ENCODE measurements at places on chromosomes 1 and 21. TPM values are rescaled to one million over a fixed set of nuclear protein-coding genes. Genes with fewer than 3 reads are reported as not detected.

DNA sequence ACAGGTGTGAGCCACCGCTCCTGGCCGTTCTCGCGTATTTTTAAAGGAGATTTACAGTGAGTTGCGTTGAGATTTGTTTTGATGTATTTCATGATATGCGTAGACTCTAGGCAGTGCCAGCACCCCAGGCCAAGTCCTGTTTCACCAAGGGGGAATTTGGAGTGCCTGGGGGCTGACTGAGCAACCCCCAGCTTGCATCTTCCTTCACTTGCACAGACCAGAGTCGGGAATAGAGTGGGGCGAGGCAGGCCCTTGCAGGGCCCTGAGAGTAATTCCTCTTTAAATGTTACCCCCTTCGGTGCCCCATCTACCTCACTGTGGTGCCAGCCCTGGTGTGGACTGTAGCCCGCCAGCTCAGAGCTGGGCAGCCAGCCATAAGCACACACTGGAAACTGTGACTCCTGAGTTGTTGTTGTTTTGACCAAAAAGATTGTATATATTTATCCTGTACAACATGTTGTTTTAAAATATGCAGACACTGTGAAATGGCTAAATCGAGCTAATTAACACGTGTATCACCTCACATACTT, 269.5 kb downstream of the NPHP4 start:
- no peak for DNase-seq

- no peak for DNase-seq
Observed at GRCh38 chr21:14977814-14978213, 87.0 kb downstream of the NRIP1 start.

Gene COG2
- polyA plus RNA-seq = 6.1 TPM

DNA sequence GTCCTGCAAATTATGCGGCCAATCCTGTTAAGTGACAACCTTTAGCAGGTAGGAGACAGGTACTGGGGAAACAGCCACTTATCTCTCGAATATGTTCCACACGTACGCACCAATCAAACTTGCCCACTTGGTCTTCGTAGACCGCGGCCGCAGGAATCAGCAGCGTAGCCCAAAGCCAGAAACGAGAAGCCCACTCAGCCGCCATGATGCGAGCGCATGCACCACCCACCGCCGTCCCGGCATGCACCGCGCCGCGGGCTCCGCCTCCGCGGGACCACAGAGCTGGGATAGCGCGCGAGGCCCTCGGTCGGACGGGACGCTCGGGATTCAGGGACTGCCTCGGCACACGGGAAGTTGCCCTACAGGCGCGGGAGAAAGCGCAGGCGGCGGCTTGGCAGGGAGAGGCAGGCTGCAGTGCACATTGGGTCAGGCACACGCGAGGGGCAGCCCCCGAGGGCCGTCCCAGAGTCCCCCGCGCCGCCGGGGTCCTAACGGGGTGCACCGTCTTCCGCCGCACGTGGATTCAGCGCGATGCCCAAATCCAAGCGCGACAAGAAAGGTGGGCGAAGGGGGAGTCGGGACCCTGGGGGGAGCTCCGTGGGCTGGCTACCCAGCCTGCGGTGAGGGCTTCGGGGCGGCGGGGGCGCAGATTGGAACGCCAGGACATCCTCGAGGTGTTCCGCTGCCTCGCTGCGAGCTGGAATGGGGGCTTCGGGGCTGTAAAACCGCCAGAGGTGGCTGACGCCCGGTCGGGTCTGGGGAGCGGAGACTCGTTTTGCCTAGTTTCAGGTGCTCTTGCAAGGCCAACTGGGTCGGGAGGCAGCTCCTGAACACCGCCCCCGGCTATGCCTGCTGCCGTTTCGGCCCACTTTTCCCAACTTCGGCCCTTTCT, at the start of the genes EMC1 and MRTO4:
EMC1 (minus strand) TSS at position 220 of the 892 bp plus-strand sequence; CDS start at position 205, 15 bp downstream.
MRTO4 (plus strand) TSS at position 501 of the 892 bp plus-strand sequence; CDS start at position 532, 31 bp downstream.
- peak; percentile 89 for DNase-seq

- DNase-seq = no peak
Observed at GRCh38 chr1:150321826-150322166, 463 bp downstream of the PRPF3 start.

DNA sequence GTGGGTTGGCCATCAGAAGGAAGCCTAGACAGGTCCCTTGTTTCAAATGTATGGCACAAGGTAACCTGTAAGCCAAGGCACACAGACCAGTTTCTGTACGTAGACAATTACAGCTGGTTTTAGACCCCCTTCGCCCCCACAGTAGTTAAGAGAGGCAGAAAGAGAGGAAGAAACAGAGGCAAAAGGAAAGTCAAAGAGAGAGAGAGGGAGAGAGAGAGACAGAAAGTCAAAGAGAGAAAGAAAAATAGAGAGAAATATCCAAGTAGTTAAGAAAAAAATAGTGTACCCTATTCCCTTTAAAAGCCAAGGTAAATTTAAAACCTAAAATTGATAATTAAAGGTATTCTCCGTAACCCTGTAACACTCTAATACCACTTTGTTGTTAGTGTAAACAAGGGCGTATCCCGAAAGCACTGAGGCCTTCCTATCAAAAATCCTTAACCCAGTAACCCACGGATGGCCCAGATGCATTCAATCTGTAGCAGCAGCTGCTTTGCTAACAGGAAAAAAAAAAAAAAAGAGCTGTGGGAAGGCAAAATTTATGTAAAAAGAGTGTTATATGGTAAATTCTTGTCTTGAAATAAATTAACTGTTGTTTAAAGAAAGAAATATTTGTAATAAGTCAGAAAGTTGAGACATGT, 49.4 kb downstream of the ADCY10 start:
- DNase-seq = no peak

Gene PIGC
- polyA plus RNA-seq = 23.6 TPM

DNA sequence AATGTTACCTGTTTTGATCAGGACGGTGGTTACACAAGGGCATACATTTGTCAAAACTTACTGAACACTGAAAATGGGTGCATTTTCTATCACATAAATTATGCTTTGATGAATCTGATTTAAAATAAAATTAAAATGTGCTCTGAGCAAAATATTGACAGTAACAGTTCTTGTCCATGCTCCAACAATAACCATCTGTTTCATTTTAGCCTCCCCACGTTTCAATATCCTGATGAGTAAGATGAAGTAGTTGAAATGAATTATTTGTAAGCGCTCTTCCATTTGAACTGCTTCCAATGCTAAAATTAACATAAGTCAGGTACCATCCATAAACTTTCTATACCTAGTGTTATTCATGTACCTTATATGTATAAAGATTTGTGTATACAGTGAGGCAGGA, 365.4 kb downstream of the LTN1 start:
- no peak for DNase-seq

Gene XCL1
- polyA plus RNA-seq = not detected

Gene ARTN
- polyA plus RNA-seq = 0.11 TPM

DNA sequence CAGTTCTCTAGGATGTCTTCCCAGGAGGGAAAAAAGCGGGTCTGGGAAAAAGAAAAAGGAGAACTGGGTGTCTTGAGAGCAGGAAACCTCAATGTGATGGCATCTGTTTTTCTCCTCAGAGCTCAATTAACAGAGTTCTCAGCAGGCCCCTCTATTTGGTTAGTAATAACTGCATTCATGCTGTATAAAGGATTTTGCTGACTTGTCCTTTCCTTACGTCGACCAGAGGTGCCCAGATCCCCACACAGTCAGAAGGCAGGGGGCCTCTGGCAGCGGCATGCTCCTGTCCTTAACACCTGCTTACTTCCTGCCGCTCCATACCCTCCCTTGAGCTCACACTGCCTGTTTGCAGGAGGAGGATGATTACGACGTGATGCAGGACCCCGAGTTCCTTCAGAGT, 12.3 kb downstream of the PSMD4 start:
- DNase-seq = no peak

DNA sequence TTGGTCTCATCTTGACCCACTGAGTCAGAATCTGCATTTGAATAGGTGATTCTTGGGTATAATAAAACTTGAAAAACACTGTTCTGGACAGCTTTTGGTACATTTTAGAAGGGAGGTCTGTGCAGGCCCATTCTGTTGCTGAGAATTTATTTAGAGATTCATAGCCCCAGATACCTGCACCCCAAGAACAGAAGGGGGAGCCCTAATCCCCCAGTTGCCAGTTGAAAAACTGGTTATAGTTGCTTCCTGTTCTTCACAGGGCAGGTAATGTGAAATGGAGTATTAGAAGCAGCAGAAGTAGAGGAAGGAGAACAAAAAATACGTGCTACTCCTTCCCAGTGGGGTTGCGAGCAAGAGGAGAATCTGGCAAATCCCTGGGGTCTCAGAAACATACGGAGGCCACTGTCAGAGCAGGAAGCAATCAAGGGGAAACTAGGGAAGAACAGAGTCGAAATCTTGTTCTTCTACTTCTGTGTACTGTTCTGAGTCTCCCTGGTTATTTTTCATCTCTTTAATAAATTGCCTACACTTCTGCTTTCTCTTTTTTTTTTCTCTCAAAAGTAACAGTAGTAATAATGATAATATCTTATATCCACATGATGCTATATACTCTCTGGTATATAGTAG, 4.6 kb upstream of the CLCA2 start:
- DNase-seq = no peak

GRCh38 chr1:236102611-236103010, 37.7 kb upstream of the NID1 start:
- no peak for DNase-seq

DNA sequence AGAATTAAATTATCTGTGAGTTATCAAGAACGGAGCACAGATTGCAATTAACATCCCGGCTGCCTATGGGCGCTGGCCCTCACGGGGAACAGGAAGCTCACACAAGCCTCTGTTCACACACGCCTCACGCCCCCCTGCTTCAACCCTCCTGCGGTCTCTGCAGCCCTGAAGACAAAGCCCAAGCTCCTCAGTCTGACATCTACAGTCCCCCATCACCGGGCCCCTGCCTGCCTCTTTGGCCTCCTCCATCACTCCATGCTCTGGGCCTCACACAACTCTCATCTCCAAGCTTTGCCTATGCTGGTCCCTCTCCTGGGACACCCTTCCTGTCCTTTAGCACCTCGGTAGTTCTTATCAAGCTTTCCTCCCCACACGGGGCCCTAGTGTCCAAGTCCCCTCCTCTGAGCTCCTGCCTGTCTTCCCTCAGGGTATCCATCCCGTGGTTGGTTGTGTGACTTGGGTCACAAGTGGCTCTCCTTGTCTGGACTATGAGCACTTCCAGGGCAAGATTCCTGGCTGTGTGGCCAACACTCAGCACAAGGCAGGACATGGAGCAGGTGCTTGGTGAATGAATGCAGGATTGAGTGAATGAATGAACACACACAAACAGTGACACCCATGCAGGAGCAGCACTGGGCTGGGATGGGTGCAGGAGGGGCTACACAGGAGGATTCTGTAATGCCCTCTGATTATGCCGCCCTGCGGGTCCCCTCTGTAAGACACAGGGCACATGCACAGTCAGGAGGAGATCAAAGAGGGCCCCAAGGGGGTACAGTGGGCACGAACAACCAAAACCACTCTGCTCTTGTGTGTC, 116.1 kb downstream of the DMRTB1 start:
- no peak for DNase-seq

DNA sequence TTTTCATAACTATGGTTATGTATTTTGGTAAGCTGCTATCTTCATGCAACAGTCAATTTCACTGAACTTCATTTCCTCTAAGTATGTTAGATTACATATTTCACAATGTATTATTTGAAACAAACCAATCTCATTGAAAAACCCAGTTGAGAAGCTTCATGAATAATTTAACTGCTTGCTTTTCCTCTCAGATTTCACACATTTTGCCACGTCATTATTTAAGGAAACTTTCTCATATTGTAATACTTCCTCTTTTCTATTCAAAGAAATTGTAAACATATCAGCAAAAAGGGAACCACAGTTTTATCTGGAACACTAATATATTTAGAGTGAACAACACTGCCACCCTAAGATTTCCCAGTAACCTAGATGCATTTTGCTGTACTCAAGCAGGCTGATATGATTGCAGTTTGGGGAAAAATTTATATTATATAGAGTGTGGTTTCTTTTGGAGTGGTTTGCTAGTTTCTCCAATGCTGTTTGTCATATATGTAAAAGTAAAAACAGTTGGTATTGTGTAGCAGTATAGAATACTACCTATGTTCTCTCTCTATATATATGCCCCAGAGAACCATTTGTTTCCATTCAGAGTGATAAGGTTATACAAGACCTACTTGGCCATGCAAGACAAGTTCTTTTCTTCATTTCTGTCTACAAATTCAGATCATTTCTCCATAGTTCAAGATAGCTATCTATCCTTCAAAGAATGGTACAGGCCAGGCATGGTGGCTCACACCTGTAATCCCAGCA, 28.4 kb upstream of the AHCTF1 start:
- DNase-seq = peak; percentile 75

DNA sequence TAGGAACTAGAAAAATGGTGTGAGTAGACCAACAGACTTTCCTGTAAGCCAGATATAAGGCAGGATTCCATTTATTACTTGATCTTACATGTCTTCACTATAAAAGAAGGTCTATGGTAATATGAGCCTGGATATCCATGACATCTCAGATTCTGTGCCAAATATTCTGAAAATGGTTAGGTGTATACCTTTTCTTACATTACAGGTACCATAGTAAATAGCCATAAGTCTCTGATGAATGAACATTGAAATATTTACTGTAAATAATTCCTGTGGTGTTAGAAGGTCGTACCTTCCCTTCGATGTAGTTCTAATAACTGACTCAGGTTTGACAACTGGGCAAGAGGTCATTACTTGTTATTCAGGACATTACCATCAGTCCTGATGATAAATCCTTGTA, 657.9 kb downstream of the BRINP3 start:
- DNase-seq = no peak

GRCh38 chr1:222697826-222698225, 14.5 kb downstream of the AIDA start:
- DNase-seq = no peak

DNA sequence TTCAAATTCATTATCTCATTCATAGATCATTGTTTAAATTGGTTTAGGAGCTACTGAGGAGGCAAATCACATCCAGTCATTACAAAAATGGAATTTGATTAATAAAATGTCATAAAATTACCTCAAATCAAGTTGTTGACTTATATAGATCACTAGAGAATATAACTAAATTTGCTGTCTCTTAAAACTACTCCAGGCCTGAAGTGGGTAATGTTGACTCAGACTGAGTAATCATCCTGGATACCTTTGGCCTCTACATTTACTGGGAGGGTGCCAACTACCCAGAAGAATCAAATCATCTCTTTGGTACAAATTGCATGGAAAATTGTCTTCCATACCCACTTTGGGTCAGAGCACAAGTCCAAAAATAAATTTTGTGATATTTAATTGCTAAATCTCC, 191.2 kb upstream of the GREM2 start:
- DNase-seq = peak; percentile 77

Gene B3GALT6
- polyA plus RNA-seq = 43.3 TPM

Gene RCSD1
- polyA plus RNA-seq = 0.13 TPM

DNA sequence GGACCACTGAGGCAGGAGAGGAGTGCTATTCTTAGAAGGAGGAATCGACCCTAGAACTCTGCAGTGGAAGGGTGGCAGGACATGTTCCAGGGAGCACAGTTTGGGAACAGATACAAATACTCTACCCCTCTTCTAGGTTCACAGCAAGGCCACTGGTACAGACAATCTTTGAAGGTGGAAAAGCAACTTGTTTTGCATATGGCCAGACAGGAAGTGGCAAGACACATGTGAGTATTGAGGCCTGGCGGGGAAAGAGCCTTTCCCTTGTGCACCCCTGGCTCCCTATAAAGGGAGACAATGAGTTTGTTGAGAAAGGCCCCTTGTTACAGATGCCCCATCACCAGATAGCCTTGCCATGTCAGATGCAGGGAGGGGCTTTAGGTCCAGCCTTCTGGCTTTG, 17.8 kb downstream of the KIF2C start:
- DNase-seq = no peak
